ENCODE measurements at places on chromosomes 11 and 22.

- no peak for DNase-seq
Observed at GRCh38 chr22:42180349-42180842, 49.8 kb upstream of the CYP2D6 start.

- peak; percentile 1 for DNase-seq
Observed at GRCh38 chr11:38582756-38583155, 1984.7 kb upstream of the RAG2 start.

- no peak for DNase-seq
Observed at GRCh38 chr11:117498791-117499190, 171.1 kb downstream of the CEP164 start.

- no peak for DNase-seq
Observed at GRCh38 chr22:23889620-23890019, 4.6 kb upstream of the MIF start.

- DNase-seq = no peak
Observed at GRCh38 chr11:128182844-128183243, 404.5 kb downstream of the ETS1 start.

DNA sequence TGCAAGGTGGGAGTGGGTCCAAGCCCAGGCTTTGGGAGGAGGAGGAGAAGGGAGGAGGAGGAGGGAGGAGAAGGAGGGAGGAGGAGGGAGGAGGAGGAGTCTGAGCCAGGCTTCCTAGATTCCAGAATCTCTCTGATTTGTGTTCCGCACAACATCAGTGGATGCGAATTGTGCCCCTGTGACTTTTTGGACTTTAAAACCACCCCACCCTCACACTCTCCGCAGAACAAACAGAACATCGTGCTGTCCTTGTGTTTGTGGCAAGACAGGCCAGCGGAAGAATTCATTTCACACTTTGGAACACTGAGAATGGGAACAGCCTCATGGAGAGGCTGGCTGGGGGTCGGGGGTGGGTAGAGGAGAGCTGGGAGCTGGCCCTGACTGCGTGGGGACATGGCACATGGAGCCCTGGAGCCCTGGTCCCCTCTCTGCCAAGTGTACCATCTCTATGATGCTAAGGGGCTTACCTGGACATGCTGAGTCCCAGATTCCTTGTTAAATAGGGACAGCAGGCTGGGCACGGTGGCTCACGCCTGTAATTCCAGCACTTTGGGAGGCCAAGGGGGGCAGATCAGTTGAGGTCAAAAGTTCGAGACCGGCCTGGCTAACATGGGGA lies 16.4 kb upstream of the SHANK2 start:
- DNase-seq = no peak

- DNase-seq = no peak
Observed at GRCh38 chr11:125441648-125442410, 54.2 kb downstream of the FEZ1 start.

DNA sequence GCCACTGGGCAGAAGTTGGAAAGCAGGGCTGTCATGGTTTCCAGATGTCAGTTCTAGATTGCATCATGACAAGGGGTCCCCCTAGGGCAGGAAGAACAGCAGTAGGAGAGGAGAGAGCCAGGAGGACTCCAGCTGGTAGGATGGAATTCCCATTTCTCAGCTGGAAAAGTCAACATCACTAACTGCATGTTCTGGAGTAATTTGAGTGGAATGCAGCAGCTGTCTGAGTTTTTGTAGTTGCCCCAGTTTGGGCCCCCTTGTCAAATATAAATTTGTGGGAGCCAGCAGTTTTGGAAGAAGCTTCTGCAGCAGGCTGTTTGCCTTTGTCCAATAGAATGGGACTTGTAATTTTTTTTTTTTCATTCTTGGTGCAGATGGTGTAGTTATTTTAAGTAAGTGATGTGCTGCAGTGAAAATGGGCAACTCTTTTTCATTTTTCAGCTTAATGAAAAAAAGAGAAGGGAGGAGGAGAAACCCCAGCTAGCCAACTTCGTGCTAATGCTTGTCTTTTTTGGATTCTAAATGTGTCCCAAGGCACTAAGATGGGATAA lies 86.9 kb downstream of the LDLRAD3 start:
- peak; percentile 64 for DNase-seq

DNA sequence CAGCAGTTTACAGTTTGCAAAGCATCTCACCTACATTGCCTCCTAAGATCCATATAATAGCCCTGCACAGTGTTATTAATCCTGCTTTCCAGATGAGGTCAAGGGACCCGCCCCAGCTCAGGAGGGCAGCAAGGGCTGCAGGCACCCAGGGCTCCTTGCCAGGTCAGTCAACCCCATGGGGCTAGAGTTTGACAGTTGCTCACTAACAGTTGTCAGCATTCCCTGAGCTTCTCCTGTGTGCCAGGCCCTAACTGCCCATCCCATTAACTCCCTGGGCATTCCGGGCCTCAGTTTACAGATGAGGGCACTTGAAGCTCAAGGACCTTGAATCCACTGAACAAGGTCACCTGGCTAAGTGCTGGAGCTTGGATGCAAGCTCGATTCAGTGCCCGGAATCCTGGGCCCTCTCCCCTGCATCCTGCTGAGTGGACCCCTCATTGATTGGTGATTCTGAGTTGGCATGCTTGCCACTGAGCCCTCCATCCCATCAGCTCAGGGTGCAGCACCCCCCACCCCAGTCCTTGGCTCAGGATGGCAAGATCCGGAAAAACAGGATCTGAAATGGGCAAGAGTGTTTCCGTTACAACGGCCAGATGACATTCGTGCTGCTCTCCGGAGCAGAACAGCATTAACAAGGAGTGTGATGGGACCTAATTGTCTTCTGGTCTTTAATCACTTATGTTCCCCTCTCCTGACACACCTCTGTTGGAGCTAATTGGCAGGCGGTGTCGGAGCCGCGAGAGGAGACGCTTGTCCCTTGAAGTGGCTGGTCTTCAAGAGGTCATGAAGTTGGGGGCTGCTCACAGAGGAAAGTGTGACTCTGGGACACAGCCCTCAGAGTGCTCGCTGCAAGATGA lies 87.4 kb upstream of the SHISAL1 start:
- no peak for DNase-seq

GRCh38 chr11:7098235-7098832 lies 9.5 kb downstream of the RBMXL2 start:
- peak; percentile 38 for DNase-seq

DNA sequence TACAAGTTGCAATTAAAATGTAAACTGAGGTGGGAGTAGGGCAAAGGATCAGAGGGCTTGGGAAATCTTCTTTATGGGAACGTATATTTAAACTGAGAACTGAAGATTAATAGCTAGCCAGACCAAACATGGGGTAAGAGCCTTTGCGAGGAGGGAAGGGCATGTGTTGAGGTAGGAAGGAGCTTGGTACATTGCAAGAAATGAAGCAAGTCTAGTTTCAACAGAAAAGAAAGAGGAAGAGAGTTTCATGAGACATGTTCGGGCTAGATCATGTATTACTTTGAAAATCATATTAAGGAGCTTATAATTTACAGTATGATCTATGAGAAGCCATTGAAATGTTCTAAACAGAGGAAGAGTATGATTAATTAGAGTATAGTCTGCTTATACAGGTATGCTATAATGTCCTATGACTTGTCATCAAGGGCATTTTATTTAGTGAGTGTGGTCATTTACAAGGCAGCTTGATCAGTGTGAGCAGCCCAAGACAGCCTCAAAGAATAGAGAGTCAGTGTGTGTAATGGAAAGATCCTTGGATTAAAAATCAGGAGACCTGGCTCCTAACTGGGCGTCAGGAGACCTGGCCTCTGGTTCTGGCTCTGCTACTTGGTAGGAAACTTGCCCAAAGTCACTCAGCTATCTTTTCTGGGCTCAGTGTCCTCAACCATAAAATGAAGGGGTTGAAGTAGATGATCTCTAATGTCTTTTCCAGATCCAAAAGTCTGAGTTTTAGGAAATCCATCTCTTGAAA lies 10.9 kb downstream of the GAS2 start:
- DNase-seq = no peak

DNA sequence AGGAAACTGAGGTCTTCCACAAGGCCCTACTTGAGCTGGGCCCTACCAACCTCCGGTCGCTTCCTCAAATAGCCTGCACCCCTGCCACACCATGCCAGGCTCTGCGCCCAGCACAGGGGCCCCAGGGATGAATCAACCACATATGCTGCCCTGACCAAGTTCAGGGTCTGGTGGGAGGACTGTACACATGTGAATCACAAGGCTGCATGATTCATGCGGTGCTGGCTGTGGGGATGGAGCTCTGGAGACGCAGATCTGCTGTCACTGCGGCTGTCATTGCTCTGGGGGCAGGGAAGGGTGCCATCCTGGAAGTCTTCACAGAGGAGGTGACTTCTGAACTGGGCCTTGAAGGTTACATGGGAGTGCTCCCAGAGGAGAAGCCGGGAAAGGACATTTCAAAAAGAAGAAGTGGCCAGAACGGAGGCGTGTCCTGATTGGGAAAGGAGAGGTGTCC lies 21.5 kb downstream of the CYTH4 start:
- DNase-seq = peak; percentile 91
